Stimulated activated CD8-positive, alpha-beta memory T cell treated with anti-CD3 and anti-CD28 coated beads, Interleukin-2, amount 100 ng/mL, for 48 hours (primary cell): ENCODE measurements at places on chromosomes 4 and X.

DNA sequence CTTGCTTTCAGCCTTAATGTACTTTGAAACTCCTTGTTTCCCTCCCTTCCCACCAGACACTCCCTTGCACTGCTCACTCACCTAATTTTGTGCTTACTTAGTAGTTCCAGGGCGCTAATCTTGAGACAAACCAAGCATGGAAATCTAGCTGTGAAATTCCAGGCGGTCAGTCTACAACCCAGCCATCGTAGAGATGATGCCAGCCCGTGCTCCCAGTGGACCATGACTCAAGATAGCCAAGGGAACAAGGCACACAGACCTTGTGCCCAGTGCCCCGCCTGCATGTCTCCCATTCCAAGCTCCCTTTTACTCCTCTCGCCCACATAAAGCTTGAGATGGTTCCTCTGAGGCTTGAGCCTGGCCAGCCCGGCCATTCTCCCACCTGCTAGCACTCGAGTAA, 11.1 kb downstream of the TREX2 start:
- no peak for DNase-seq

DNA sequence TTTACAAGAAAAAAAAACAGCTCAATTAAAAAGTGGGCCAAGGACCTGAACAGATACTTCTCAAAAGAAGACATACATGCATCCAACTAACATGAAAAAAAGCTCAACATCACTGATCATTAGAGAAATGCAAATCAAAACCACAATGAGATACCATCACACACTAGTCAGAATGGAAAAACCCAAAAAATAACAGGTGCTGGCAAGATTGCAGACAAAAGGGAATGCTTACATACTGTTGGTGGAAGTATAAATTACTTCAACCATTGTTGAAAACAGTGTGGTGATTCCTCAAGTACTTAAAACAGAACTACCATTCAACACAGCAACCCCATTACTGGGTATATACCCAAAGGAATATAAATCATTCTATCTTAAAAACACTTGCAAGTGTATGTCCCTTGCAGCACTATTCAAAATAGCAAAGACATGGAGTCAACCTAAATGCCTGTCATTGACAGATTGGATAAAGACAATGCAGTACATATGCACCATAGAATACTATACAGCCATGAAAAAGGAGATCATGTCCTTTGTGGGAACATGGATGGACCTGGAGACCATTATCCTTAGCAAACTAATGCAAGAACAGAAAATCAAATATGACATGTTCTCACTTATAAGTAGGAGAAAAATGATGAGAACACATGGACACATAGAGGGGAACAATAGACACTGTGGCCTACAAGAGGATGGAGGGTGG, 97.6 kb downstream of the RAB28 start:
- DNase-seq, result no peak

DNA sequence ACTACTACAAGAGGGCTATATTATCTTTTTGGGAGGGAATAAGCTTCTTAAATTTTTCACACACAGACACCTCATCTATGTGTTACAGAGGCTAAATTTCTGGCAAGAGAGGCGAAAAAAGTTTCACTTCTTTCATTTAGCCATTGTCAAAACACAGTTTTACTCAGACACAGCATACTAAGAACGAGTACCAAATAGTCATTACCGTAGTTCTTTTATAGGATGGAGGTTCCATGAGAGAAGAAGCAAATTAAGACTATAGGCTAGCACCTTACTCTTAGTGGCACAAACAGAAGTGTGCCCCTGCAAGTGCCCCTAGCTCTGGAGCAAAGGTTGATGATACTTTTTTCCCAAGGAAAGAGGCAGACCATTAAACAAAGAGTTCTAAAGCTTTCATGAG, 26.2 kb downstream of the UGT2B7 start:
- DNase-seq, result no peak

DNA sequence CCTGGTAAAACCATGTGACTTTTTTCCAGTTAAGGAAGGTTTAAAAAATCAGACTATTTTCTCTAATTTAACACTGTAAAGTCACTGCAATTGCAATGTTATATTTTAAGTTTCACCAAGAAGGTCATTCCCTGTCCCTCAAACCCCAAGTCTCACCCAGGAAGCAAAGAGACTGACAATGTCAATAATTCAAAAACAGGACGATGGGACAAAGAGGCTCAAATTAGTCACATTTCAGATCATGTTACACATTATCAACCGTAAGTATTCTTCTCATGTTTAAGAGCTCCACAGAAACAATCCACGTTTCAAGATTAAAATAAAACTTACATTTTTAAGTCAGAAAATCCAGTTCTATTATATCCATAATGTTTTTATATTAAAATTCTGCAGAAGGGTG, 13.2 kb downstream of the SHISA3 start:
- no peak for DNase-seq

DNA sequence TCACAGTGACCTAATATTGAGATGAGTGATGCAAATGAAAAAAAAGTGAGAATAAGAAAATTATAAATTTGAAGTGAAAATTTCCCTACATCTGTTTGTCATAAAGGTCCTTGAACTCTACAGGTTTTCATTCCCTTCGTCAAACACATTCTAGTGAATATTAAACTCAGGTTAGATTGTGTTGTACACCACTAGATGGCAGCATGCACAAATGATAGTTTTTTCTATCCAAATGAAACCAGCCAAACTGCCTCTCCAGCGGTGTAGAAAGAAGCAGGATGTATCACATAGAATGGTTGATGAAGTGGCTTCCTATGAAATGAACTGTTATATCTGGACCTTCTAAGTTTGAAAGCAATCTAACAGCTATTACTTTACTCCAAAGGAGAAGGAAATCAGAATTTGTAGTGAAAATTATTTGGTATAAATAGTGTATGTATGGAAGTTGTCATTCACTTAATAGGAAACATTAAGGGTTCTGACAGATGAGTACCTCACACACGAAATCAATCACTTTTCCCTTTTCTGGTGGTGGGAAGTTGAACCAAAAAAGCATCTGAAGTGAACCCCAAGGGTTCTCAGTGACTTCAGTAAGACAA, 382.7 kb downstream of the UNC5C start:
- no peak for DNase-seq
